ENCODE measurements at places on chromosomes 16 and 17.

GRCh38 chr17:32527146-32527545 lies 40.4 kb downstream of the CDK5R1 start:
- no peak for DNase-seq

- DNase-seq, result no peak
Observed at GRCh38 chr17:27504188-27504995, 48.1 kb downstream of the KSR1 start.

- DNase-seq, result no peak
Observed at GRCh38 chr17:16450028-16450427, 34.7 kb downstream of the TRPV2 start.

DNA sequence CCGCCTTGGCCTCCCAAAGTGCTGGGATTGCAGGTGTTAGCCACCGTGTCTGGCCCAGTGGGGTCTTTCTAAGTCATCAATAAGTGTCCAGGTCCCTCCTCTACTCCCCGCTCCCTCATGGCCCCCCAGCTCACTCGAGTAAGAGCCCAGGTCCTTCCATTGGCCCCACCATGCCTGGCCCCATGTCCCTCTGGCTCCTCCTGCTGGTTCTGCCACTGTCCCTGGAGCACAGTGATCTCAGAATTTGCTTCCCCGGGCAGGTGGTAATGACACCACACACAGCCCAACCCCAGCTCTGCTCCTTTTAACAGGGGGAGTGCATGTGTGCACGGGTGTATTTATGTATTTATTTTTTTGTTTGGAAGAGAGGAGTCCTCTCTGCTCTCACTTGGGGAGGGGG lies 19.6 kb downstream of the MGAT5B start:
- DNase-seq, result no peak

GRCh38 chr17:81863123-81863675 lies 2.9 kb upstream of the P4HB start:
- DNase-seq, result no peak

- DNase-seq, result no peak
Observed at GRCh38 chr17:2068519-2069051, 13.7 kb downstream of the HIC1 start.

DNA sequence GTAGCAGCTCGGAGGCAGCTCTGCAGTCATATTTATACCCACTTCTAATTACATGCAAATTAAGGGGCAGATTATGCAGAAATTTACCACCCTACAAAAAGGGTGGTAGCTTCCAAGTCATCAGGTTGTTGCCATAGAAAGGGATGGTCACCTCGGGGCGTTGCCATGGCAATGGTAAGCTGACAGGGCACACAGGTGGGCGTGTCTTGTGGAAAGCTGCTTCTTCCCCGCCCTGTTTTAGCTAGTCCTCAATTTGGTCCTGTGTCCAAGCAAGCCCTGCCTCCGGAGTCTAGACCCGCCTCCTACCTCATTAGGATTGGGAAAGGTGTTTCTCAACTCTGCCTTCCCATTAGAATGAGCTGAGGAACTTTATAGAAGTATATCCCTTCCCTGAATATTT lies 98.7 kb downstream of the HS3ST2 start:
- DNase-seq, result no peak

- no peak for DNase-seq
Observed at GRCh38 chr17:5329784-5330557, 47.9 kb downstream of the RABEP1 start.

- DNase-seq, result no peak
Observed at GRCh38 chr17:73168667-73169066, 3.9 kb downstream of the SSTR2 start.

DNA sequence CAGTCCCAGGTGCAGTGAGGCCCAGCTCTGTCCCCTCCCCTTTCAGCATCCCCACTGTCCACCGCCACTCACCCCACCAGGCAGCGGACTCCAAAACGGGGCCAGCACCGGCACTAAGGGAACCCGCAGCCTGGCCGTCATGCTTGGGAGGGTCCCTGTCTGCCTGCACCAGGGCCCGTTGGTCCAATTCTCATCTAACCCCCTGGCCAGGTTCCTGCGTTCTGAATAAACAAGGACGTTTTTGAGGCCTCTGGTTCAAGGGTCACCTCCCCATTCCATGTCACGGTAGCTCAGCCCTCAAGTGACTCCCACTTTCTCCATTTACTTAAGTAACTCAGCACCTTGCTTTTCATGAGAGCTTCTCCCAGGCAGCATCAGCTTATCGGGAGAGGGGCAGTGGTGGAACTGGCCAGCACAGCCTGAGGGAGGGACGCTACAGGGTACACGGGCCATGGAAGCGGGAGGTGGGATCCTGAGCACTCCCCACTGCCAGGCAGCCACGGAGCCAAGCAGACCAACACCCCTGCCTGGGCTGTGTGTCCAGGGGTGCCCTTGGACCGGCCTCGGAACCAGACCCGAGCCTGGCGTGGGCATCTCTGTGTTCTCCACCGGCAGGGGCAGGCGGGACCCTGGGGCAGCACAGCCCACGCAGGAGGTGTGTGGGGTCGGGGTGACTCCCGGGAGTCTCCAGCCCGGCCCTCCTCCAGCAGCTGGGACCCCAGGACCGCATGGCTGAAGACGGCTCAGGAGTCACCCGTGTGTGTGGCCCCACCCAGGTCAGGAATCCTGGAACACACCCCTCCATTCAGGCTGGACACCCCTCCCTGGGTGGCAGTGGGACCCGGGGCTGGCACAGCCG lies 74.9 kb upstream of the GNG13 start:
- no peak for DNase-seq

GRCh38 chr17:1002771-1003555 lies 6.0 kb downstream of the TIMM22 start:
- no peak for DNase-seq

DNA sequence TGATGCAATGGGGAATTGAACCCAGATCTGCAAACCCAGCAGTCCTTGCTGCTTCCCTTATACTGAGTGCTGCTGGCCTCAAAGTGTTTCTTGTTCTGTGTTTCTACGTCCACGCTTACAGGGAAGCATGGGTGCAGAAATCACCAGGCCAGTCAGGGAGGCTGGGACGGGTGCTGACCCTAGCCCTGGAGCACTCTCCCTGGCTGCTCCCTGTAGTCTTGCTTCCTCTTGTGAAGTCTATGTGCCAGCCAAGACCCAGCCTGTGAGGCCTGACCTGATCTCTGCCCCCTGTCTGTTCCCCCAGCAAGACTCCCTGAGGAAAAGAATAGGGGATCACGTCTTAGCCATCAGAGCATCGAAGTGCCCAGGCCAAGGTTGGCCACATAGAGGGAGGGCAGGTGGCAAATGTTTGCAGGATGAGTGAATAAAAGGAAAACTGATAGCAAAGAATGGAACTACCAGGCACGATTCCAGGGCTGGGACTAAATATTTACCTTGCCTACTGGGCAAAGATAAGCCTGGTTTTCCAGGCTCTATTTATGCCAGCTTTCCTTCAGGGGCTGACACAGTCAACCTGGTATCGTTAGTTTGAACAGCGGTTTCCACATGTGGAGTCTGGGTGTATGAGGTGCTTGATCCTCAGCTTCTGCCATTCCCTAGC lies 41.2 kb upstream of the RHOT1 start:
- DNase-seq, result no peak

DNA sequence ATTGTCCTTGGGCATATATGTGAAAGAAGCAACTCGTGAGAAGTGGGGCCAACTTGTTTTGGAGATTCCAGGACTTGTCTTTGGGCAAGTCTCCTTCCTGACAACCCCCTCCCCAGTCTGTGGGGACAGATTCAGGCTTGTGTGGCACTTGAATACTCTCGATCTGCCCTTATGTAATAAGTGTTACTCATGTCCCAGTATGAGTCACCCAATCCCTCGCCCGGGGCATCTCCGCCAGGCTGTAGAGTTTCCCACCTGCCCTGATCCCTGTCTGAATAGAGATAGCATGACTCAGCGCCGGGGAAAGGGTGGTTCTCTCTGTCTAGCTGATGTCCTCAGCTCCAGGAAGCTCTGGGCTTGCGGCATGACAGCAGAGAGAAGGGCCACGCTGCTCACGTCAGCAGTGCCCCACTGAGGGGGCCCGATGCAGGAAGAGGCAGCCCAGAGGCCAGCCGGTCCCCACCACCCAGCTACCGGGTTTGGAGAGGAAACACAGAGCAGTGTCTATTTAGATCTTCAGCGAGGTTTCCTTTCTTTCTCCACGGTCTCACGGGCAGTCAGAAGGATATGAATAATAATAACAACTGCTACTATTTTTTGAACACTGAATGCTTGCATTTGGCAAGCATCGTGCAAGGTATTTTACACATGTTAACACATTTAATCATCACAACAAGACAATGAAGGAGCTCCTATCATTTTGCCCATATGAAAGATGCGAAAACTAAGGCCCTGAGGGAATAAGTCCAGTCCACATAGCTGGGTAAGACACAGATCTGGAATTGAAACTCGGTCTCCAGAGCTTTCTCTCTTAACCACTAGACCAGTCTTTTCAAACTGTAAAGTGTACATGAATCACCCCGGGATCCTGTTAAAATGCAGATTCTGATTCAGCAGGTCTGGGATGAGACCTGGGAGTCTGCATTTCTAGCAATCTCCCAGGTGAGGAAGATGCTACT lies 426.7 kb upstream of the MAF start:
- DNase-seq, result peak; percentile 16

DNA sequence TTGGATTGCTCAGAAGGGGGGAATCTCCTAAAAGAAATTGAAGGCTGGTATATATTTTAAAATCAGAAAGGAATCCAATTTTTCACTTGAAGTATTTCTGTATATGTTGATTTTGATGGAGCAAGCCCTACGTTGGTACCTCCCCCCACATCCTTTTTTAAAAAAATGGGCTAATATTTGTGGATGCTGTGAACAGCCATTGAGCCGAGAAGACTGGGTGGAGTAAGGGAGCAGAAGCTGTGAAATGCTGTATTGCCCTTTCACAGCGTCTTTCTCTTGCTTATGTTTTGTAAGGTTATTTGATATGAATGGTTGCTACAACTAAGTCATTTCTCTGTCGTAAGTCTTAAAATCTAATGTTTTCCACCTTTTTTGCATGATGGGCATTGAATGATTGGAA lies 2.3 kb downstream of the PAFAH1B1 start:
- DNase-seq, result no peak

Data from T follicular helper cell (primary cell).